ENCODE measurements at places on chromosomes 6 and 20.

GRCh38 chr6:26536571-26537159 is 1.5 kb upstream of the HMGN4 start:
- peak; percentile 57 for DNase-seq

- no peak for DNase-seq
Measured at GRCh38 chr6:161498359-161498758, 224.5 kb upstream of the AGPAT4 start.

- DNase-seq: no peak
Measured at GRCh38 chr6:14635934-14636591, 518.5 kb downstream of the CD83 start.

DNA sequence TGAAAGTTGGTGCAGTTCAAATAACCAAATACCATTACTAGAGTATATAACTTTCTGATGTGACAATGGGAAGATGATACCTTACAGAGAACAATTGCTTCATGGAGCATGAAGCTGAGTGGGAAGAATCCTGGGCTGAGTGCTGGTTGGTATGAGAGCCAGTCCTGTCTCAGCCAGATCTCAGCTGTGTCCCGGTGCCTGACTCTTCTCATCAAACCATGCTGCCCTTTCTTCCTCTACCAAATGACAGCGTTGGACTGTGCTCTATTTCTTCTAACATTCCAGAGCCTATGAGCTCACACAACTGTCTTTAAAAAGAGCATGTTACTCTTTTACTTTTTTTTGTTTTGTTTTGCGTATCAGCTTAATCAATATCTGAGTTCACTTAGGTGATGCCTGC is 27.5 kb upstream of the PBOV1 start:
- DNase-seq: no peak

DNA sequence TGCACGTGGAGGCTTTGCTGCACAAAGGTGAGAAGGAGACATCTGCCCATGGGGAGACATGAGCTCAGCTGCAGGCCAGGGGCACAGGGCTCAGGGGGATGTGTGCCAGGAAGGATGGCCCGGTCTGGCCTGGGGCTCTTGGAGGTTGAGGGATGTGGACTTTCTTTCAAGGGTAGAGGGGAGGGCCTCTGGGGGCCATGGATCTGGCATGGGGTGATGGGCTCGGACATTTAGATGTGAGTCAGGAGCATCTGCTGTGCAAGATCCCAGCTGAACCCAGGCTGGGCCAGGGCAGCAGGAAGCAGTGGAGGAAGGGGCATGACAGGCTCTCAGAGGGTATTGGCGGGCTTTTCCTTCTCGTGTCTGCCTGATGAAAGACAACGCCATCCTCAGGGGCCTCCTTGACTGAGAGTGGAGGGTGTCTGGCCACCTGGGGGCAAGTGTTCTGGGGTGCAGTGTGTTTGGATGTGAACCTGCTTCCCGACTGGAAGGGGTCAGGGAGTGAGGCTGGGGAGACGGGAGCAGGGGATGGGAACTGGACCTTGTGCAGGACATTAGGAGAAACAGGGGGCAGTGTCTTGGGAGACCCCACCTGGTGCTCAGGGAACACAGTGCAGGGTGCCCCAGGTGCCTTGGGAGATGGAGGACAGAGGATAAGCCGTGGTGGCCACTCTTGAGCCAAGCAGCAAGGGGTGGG is 156.1 kb downstream of the ERMARD start:
- no peak for DNase-seq

Data from GF-D8 (cell line).